Ovary (tissue), 10 donors: ENCODE measurements at places on chromosomes 7 and 10. TPM values are rescaled to one million over a fixed set of nuclear protein-coding genes. Genes with fewer than 3 reads are reported as not detected.

The GSAP gene
- 11.2 TPM for total RNA-seq

The HTRA1 gene
- 356 TPM for total RNA-seq

The TBXAS1 gene
- 6.1 TPM for total RNA-seq

The SLC16A9 gene
- total RNA-seq = 22.4 TPM

The NPSR1 gene
- total RNA-seq = not detected

The ANKRD61 gene
- total RNA-seq = not detected

The SORCS1 gene
- total RNA-seq = 0.84 TPM

The NT5C3A gene
- total RNA-seq = 22.2 TPM

The HOXA13 gene
- total RNA-seq = not detected

The GPR37 gene
- total RNA-seq = 0.08 TPM

The INHBA gene
- 8.8 TPM for total RNA-seq
